Uterine smooth muscle cell (primary cell): ENCODE measurements at places on chromosomes 11 and 22. TPM values are rescaled to one million over a fixed set of nuclear protein-coding genes. Genes with fewer than 3 reads are reported as not detected.

The ZNF215 gene
- total RNA-seq: 10.4 and 10.6 TPM in 2 replicates

The CERK gene
- total RNA-seq: 43.4 and 45.7 TPM in 2 replicates

The MMP11 gene
- total RNA-seq: 3.8 and 14.2 TPM in 2 replicates

The P4HA3 gene
- 6.0 and 21.9 TPM in 2 replicates for total RNA-seq

The CAPN5 gene
- 13.5 and 17.5 TPM in 2 replicates for total RNA-seq

The OR5T1 gene
- total RNA-seq: not detected in 2 replicates

The OR5P2 gene
- not detected in 2 replicates for total RNA-seq

The TSPAN32 gene
- under 0.01 and 0.12 TPM in 2 replicates for total RNA-seq

The MAPK8IP1 gene
- total RNA-seq: 10.1 and 12.3 TPM in 2 replicates

The GAS2L1 gene
- 8.7 and 12.6 TPM in 2 replicates for total RNA-seq

The BTBD18 gene
- not detected in 2 replicates for total RNA-seq

The SCGB1A1 gene
- not detected in 2 replicates for total RNA-seq

The OR51E2 gene
- total RNA-seq: under 0.01 and 0.11 TPM in 2 replicates

The SYT9 gene
- total RNA-seq: 0.25 and 0.66 TPM in 2 replicates

The C11orf42 gene
- total RNA-seq: not detected in 2 replicates

The UBE2L6 gene
- total RNA-seq: 36.4 and 50.7 TPM in 2 replicates

The NXPE1 gene
- not detected in 2 replicates for total RNA-seq

The OR56A1 gene
- total RNA-seq: not detected in 2 replicates

The NFAM1 gene
- total RNA-seq: not detected in 2 replicates

The APOA5 gene
- not detected in 2 replicates for total RNA-seq

The KCTD14 gene
- total RNA-seq: 0.62 and 1.00 TPM in 2 replicates

The BBOX1 gene
- under 0.01 TPM in 1 of 2 replicates, not detected in the other for total RNA-seq

The SBF2 gene
- total RNA-seq: 52.1 and 61.1 TPM in 2 replicates

The BIK gene
- not detected in 2 replicates for total RNA-seq

The HTR3A gene
- total RNA-seq: under 0.01 TPM in 1 of 2 replicates, not detected in the other

The OR52A1 gene
- total RNA-seq: not detected in 2 replicates

The PGM2L1 gene
- 2.2 and 7.5 TPM in 2 replicates for total RNA-seq

The OR2AT4 gene
- not detected in 2 replicates for total RNA-seq

The SMARCB1 gene
- total RNA-seq: 25.5 and 25.7 TPM in 2 replicates

The SERHL2 gene
- total RNA-seq: 4.5 and 5.9 TPM in 2 replicates

The C11orf86 gene
- not detected in 2 replicates for total RNA-seq

The EP300 gene
- total RNA-seq: 35.2 and 36.9 TPM in 2 replicates

The OR51B5 gene
- 0.12 TPM in 1 of 2 replicates, not detected in the other for total RNA-seq

The WNT7B gene
- 0.33 TPM in 1 of 2 replicates, not detected in the other for total RNA-seq

The FXYD6 gene
- total RNA-seq: 0.22 and 0.37 TPM in 2 replicates

The PHLDB1 gene
- total RNA-seq: 50.1 and 58.6 TPM in 2 replicates

The OR5B21 gene
- not detected in 2 replicates for total RNA-seq

The NPAS4 gene
- not detected in 2 replicates for total RNA-seq

The DDTL gene
- 0.44 and 0.87 TPM in 2 replicates for total RNA-seq

The OR8D4 gene
- not detected in 2 replicates for total RNA-seq

The TMPRSS13 gene
- total RNA-seq: under 0.01 TPM in 1 of 2 replicates, not detected in the other

The UPK3A gene
- not detected in 2 replicates for total RNA-seq

The APOBEC3B gene
- total RNA-seq: 2.4 and 7.5 TPM in 2 replicates

The ACRV1 gene
- total RNA-seq: not detected in 2 replicates

The HIC2 gene
- 2.4 and 2.7 TPM in 2 replicates for total RNA-seq

The CFAP300 gene
- total RNA-seq: 5.9 and 7.9 TPM in 2 replicates

The CTSD gene
- total RNA-seq: 125 and 288 TPM in 2 replicates

The SLC7A4 gene
- 0.12 and 0.22 TPM in 2 replicates for total RNA-seq

The PLAAT5 gene
- not detected in 2 replicates for total RNA-seq

The VPREB1 gene
- not detected in 2 replicates for total RNA-seq

The MPPED2 gene
- under 0.01 and 0.22 TPM in 2 replicates for total RNA-seq
